ENCODE measurements at places on chromosomes 16 and 17.

GRCh38 chr16:5575646-5576245 is 478.2 kb upstream of the EEF2KMT start:
- DNase-seq = no peak

- no peak for DNase-seq
Measured at GRCh38 chr17:4607773-4608187, 23.5 kb downstream of the SMTNL2 start.

GRCh38 chr17:38585918-38586529 is 19.7 kb downstream of the SRCIN1 start:
- DNase-seq = no peak

GRCh38 chr17:69555056-69555455 is 140.6 kb downstream of the MAP2K6 start:
- DNase-seq = no peak

- DNase-seq = no peak
Measured at GRCh38 chr17:80833952-80834892, 157.4 kb upstream of the CHMP6 start.

GRCh38 chr16:89864527-89864820 is 8.9 kb upstream of the TCF25 start:
- DNase-seq = no peak

GRCh38 chr17:1229349-1229899 is 40.8 kb upstream of the BHLHA9 start:
- DNase-seq = peak; percentile 30

DNA sequence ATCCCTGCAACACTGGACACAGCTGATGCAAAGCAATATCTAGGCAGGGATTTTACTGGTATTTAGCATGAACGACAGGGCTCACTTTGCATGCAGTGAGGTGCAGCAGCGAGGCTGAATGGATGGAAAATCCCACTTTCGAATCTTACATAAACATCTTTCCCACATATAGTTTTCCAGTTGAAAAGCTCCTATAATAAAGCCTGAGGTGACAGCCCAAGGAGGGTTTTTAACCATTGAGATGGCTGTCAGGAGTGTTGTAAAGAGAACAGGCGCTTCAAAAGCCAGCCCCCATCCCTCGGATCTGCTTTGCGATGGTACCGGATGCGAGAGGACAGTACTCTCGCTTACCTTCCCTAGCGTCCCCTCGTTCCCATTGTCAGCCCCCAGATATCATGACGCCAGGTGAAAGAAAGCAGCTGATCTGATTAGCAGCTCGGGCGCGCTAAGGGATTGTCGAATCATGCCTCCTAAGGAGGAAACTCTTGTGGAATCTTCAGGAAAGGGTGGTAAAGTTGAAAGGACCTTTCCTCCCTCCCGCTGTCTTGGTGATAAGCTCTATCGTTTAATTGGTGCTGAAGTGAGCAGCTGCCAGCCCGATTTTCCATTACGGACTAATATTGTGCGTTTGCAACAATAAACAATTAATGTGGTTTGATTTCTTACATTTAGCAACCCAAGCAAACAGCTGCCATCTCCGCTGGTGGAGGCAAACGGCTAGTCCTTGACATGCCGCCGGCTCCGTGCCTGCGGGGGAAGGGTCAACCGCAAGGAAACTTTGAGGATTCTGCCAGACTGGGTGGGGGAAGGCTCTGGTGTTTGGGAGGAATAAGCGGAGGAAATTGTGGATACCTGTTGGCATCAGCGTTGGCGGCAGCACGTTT is 1.8 kb downstream of the CDH8 start:
- no peak for DNase-seq

GRCh38 chr17:30208214-30208613 is 27.3 kb downstream of the SLC6A4 start:
- DNase-seq = no peak

GRCh38 chr16:64168371-64168770 is 953.5 kb downstream of the CDH11 start:
- DNase-seq = no peak

DNA sequence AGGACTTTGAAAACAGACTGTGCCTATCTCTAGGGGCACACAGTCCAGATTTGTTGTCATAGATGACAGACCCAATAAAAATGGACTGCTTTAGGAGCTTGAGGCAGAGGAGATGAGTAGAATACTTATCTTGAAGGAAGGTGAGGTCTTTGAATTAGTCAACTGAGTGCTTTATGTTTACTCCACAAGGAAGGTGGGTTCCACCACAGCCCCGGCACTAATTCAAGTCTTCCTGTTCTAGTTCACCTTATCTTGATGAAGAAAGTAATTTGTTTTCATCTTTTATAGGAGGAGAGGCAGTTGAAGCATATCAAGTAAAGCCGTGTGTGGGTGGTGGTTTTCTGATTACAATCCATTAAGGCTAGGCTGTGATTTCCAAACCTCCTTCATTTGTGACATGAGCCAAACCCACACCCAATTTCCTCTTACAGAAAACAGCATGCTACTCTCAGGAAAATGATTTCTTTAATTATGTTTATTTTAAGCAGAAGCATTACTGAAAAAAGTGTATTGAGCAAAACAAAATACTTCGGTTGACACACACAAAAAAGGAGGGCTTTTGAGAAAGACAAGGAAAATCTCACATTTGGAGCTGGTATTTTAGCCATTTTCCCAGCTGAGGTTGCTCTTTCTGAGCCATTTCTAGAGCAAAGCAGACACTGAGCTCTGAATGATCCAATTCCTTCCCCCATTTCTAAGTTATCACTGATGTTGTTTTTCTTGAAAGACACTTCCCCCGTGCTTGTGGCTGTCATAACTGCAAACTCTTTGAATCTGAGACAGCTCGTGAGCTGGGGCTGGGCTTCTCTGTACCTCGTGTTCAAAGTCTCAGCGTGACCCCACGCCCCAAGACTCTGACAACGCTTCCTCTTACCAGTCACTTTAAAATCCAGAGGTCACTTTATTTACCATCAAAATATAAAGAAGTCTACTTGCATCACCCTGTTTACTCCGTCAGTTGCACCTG is 35.4 kb downstream of the CDRT15 start:
- DNase-seq = peak; percentile 35

DNA sequence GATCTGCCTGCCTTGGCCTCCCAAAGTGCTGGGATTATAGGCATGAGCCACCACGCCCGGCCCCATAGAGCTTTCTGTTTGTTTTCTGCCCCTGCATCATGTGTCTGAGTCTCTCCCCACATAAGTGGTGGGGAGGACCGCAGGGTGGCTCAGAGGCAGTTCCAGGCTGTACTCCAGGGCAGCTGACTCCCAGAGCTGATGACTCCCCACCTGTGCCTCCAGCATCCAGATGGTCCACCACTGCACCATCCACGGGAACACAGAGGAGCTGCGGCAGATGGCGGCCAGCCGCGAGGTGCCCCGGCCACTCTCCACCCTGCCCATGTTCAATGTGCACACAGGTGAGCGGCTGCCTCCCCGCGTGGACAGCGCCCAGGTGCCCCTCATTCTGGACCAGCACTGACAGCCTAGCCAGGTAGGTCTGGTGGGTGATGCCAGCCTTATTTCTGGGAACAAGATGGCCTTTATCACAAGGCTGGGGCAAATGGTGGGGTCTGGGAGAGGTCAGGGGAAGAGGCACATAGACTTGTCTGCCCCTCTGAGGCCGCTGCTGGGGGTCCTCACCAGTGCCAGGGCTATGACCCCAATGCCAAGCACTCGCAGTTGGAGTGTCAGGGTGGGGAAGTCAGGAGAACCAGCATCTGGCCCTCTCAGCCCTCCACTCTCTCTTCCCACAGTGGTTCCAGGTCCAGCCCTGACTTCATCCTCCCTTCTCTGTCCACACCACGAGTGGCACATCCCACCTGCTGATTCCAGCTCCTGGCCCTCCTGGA is 9.4 kb downstream of the SGCA start:
- DNase-seq = no peak

GRCh38 chr17:43011728-43012472 is 5.3 kb downstream of the IFI35 start:
- DNase-seq = no peak

- DNase-seq = no peak
Measured at GRCh38 chr17:80113033-80113484, 11.7 kb downstream of the GAA start.

- no peak for DNase-seq
Measured at GRCh38 chr16:88467541-88467944, 14.5 kb downstream of the ZFPM1 start.

DNA sequence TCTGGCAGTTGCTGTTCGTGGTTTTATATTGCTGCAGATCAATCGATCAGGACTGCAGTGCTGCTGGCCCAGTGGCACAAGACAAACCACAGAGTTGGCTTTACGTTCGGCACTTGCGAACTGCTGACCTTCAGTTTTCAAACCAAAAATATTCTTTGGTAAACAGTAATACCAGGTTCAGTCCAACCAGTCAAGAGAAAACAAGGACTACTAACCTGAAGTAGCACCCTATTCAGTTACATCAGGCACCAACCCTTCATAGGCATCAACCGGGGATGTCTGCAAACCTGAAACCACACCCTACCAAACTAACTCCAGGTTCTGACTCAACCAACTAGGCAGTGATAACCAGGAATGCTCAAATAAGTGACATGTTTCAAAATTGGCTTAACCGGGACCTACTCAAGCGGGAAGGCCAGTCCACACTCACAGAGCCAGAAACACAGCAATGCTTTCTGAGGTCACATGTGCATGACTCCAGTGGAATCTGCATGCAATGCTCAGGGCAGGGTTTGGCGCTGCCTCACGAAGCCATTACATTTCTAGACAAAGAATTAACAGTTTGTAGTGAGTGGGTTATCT is 91.1 kb downstream of the SMG6 start:
- no peak for DNase-seq

GRCh38 chr16:79372503-79373184 is 227.9 kb downstream of the MAF start:
- peak; percentile 25 for DNase-seq

GRCh38 chr16:88549671-88550245 is 20.4 kb upstream of the ZC3H18 start:
- DNase-seq = no peak

DNA sequence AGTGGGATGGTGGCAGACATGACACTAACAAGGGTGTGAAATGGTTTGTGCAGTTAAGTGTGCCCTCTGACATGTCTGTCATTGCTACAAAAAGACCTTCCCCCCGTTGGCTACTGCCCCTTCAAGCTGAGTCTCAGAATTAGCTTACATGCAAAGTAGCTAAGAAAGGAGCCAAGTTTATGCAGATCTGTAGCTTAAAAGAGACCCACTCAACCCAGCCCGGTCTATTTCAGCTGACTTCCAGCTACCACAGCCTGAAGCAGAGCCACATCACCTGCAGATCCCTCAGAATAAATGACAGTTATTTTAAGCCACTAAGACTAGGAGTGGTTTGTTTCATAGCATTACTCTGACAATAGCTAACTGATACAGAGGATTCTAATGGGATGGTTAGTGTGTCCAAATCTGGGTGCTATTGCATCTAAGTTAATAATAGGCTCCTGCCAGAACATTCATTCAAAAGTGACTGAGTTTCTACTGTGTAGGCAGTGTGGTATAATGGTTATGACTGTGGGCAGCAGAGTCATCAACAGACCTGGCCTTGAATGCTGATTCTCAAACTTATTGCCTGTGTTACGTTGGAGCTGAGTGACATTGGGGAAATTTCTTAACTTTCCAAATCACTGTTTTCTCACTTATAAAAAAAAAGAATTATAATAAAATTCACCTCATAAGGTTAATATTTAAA is 11.7 kb downstream of the C17orf67 start:
- no peak for DNase-seq

DNA sequence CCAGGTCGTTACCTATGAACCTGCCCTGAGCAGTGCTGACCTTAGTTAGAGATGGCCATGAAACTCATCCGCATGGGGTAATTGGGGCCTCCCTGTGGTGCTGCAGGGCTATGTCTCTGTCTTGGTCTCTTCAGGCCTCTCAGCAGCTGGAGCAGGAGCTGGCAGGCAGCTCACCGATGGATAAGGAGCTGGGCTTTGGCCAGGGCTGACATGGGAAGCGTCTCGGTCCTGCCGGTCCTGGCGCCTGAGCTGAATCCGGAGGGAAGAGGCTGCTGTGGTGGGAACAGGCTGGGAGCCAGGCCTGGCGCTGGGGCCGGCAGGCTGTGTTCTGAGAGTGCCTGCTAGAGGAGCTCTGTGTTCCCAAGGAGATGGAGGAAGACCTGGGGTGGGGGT is 10.1 kb downstream of the IL32 start:
- no peak for DNase-seq

- DNase-seq = peak; percentile 65
Measured at GRCh38 chr17:57833179-57833939, 16.5 kb downstream of the MRPS23 start.

GRCh38 chr17:4511199-4511932 is 12.7 kb downstream of the SPNS2 start:
- no peak for DNase-seq

- DNase-seq = no peak
Measured at GRCh38 chr17:39564211-39564848, 43.4 kb downstream of the NEUROD2 start.

- DNase-seq = no peak
Measured at GRCh38 chr16:54455030-54455725, 168.6 kb upstream of the IRX3 start.

DNA sequence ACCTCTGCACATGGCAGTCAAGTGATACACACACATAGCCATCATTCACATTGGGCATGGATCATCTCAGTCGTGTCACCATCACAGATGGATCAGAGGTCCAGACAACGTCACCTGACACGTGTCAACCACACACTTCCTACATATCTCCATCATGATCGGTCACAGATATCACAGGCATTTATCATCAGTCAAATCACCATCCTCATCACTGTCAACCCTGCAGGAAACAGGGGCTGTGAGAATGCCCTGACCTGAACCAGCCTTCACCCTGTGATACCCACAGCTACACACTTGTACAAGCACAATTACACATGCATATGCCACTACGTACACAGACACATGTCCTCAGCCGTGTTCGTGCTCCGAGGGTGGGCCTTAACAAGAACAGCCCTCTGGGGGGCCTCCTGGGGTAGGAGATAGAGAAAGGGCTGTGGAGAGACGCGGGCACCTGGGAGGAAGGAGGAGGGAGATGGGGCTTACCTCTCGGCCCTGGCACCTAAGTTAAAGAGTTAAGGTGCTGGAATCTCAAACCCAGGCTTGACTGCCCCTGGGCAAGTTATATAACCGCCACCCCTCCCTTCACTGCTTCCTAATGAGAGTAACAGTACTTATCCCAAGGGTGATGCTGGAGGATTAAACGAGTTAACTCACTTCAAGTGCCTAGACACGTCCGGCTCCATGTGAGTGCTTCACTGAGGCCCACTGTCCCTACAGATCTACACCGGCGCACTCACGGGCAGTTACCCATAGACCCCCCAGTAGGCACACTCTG is 1.1 kb downstream of the SLC12A4 start:
- no peak for DNase-seq
